Urothelium cell line (cell line): ENCODE measurements at places on chromosomes 11 and 22.

DNA sequence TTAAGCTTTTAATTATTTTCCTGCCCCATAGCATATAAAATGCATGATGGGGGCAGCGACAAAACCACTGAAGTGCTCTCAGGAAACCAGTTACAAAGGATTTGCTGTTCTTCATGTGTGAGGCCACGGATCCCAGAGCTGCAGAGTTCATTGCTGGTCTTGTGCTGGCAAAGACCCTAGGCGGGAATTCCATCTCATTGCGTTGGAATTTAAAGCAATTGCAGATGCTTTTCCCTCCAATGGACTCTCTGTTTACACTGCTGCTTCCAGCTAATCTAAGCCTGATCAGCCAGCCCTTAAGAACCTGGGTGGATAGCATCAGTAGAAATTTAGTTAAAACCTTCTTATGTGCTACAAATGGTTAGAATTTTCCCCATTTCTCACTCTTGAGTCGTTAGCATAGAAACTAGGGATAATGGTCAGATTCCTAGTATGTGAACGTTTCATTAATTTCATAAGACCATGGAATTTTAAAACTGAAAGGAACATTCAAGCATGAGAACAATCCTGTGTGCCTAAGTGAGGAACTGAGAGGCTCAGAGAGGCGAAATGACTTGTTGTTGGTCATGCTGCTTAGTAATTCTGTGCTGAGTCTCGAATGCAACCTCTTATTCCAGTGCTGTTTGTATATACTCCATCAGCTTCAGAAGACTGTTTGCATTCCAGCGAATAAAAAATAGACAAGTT is 36.1 kb upstream of the ADSL start:
- no peak for DNase-seq

GRCh38 chr22:36036167-36036624 is 7.6 kb upstream of the RBFOX2 start:
- no peak for DNase-seq

GRCh38 chr11:811446-812245 is 1.9 kb downstream of the RPLP2 start:
- DNase-seq, result no peak

- no peak for DNase-seq
These were observed 159.5 kb upstream of the POU2AF2 start for GRCh38 chr11:111086058-111086457.

DNA sequence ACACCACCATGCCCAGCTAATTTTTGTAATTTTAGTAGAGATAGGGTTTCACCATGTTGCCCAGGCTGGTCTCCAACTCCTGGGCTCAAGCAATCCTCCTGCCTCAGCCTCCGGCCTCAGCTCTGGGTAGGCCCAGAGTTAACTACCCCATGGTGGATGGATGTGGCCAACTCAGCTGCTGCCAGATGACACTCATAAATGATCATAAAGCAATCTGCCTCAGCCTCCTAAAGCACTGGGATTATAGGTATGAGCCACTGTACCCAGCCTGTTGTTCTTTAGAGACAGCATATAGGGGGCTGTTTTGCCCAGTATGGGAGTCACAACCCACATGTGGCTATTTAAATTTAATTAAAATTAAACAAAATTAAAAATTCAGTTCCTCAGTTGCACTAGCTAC is 54.3 kb downstream of the LARGE1 start:
- DNase-seq, result no peak

GRCh38 chr11:9604134-9604533 is 30.7 kb downstream of the WEE1 start:
- no peak for DNase-seq

DNA sequence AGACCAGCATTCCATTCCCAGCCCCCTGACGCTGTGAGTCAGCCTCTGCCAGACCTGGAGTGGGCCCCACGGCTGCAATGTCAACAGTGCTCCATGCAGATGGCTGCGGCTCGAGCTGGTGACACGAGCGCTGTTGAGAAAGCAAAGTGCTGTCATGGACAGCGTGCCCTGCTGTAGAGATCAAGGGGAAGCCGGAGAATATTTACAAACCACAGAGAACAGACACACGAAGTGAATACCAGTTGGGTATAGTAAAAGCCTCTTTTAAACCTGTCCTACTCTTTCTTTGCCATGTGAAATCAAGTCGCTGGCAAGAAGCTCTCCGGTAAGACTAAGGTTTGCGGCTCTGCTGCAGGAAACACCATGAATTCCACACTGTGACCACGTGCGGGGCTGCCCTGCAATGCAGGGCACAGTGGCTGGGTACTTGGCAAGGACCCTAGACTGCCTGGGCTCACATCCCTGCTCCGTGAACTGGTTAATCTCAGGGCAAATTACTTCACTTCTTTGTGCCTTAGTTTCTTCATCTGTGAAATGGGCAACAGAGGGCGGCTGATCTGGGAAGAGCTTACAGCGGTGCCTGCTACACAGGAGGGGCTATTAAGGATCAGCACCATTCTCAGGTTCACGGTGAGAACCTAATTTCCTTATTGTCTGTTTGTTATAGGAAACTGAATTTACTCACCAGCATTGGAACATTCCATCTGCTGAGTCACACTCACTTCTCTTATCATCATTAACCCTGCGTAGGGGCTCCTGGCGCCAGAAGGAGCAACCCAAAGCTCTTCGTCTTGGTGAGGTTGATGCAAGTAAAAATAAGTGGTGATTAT is 27.8 kb upstream of the ELFN2 start:
- DNase-seq, result peak; percentile 78

- no peak for DNase-seq
These were observed 23.9 kb downstream of the CACNA1I start for GRCh38 chr22:39594411-39594810.

GRCh38 chr11:78820741-78821140 is 246.1 kb upstream of the NARS2 start:
- no peak for DNase-seq

DNA sequence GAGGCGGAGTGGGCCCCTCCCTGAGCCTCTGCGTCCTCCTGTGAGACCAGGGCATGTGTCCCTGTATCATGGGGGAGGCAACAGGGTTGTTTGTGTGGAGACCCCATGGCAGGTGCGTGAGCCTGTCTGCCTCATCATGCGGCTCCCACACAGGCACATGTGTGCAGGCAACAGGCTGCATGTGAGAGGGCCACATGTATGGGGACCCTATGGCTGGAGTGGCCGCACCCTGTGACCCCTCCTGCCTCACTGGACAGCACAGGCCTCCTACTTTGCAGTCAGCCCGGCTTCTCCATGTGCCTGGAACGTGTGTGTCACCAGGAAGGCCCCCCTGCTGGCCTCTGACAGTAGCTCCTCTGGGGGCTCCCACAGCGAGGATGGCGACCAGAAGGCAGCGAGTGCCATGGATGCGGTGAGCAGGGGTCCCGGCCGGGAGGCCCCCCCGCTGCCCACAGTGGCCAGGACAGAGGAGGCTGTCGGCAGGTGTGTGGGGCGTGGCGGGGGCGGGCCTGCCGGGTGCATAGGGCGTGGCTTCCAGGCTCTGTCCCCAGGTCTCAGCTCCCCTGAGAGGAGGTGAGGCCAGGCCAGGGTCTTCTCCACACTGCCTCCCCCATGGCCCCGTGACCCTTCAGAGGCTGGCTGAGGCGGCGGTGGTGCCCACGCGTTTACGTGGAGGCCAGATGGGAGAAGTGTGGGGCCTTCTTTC is 34.1 kb downstream of the SBF1 start:
- DNase-seq, result no peak

DNA sequence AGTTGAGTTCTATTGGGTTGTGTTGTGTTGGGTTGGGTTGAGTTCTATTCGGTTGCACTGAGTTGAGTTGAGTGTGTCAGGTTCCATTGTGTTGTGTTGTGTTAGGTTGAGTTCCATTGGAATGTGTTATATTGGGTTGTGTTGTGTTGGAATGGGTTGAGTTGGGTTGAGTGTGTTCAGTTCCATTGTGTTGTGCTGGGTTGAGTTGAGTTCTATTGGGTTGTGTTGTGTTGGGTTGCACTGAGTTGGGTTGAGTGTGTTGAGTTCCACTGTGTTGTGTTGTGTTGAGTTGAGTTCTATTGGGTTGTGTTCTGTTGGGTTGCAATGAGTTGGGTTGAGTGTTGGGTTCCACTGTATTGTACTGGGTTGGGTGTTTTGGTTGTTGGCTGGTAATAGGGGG is 35.5 kb downstream of the ALX4 start:
- no peak for DNase-seq

DNA sequence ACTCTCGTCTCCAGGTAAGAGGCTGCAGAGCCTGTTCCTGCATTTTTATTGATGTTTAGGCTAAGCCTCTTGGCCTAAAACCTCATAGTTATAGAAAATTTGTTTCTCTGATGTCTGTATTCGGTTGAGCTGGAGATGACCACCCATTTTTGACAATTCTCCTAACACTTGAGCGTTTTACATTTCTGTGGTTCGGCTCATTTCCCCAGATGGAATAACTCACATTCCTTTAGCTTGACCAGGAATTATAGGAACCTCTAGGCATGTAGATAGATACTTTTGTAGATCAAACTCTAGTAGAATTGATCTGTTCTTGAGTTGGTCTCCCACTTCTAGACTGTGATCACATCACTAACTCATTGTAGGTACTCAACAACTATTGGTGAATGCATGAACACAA is 172.6 kb upstream of the CADM1 start:
- peak; percentile 71 for DNase-seq

DNA sequence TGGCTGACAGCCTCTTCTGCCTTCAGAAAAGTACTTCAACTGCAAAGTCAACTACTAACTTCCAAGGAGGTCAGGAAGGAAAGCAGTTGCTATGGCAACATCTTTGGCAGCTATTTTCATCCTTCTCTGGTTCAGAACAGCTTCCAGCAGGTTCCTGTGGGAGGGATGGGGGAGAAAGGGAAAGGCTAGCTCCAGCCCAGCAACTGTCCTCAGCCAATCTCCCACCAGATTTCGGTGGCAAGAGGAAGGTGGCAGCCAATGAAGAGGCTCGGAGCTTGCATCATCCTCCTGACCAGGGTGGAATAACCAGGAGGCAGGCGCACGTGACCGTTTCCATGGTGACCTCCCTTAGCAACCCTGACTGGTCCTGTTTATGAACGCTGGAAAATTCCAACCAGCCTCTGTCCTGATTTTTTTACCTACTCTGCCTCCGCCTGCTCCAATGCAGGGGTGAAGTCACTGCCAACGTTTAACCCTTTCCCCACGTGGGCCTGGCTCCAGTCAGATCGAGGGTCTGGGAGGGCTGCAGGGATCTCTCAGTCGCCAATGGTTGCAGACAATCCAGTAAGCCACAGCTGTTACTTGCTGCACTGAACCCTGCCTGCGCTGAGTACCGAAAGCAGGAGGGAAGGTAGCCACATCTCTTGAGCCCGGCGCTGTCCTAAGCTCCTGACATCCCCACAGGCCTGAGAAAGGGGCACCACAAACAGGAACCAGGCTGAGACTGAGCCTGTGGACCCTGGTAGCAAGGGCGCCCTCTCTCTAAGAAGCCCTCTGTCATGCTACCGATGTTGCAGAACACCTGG is 11.2 kb upstream of the MALAT1 start:
- DNase-seq, result peak; percentile 95

- DNase-seq, result no peak
These were observed 82.1 kb upstream of the PPARA start for GRCh38 chr22:46068181-46068592.

GRCh38 chr11:65882120-65883057 is 2.8 kb downstream of the CTSW start:
- DNase-seq, result no peak

- DNase-seq, result no peak
These were observed 34.6 kb downstream of the UQCR10 start for GRCh38 chr22:29801796-29802195.

- DNase-seq, result no peak
These were observed 78.4 kb downstream of the C11orf91 start for GRCh38 chr11:33622186-33622585.

DNA sequence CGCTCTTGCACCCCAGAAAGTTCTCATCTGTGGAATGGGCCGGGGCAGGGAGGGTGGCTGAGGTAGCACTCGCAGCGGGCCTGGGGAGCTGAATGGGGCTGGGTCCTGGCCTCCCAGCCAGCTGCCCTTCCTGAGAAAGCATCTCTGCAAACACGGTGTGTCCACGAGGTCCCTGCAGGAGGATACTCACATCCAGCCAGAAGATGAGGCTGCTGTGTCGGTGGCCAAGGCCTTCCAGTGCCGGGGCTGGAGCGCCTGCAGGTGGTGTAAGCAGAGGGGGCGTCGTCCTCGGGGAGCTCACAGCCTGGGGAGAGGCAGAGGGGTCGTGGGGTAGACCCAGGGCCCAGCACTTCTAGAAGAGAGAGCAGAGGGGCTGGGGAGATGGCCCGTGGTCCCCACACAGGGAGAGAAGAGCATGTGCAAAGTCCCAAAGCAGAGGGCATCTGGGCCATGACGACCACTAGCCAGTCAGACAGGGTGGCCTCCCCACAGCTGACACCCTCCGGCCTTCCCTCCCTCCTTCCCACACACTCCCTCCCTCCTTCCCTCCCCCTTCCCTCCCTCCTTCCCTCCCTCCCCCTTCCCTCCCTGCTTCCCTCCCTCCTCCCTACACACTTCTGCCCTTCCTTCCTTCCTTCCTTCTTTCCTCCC is 97.9 kb downstream of the WNT7B start:
- no peak for DNase-seq
